ENCODE measurements at places on chromosomes 13 and 19.

DNA sequence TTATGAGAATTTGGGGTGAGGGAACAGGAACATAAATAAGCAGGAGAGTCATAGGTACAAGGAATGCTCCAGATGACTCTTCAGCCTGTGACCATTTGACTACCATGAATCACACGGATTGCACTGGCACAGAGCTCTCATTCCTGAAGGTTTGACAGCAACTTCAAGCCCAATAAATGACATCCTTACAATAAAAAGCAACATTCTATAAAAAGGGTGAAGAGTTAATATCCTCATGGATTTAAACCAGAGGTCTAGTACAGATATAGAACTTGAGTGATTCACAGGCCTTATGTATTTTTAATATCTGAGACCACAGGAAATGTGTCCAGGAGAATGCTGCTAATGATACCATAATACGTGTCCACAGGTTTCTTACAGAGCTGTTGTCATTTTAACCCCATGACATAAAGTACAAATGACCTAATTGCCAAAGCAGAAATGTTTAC is 158.1 kb downstream of the IRS2 start:
- peak; percentile 78 for DNase-seq

GRCh38 chr19:37963190-37963936 is 56.4 kb downstream of the SIPA1L3 start:
- DNase-seq, result peak; percentile 64

DNA sequence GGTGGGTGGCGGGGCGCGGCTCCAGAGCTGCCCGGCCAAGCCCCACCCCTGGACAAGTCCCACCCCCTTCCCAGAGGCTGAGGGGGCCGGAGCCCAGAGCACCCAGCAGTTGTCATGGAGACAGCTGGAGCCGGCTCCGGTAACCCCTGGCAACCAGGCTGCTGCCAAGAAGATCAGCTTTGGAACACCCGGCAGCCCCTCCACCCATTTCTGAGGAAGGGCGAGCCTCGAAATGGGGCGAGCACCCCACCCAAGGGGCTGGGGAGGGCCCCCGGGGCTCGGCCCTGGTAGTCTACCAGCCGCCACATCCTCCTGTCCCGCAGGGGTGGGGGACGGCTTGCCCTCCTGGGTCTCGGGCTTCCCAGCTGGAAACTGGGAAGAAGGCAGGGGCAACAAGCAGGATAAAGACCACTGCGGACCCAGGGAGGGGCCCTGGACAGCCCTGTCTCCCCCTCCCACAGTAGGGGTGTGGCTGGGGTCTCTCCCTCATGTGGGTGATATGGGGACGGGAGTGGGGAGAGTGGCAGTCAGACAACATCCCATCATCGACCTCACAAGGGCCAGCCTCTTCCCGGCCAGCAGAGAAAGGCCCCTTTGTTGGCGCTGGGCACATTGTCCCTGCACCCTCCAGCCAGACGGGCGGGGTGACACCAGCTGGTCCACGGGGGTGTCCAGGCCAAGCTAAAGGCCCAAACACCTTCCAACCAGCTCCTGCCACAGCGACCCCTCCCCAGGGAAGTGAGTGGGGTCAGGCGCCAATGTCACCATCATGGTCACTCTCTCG is 1.5 kb downstream of the CERS1 start:
- DNase-seq, result no peak

DNA sequence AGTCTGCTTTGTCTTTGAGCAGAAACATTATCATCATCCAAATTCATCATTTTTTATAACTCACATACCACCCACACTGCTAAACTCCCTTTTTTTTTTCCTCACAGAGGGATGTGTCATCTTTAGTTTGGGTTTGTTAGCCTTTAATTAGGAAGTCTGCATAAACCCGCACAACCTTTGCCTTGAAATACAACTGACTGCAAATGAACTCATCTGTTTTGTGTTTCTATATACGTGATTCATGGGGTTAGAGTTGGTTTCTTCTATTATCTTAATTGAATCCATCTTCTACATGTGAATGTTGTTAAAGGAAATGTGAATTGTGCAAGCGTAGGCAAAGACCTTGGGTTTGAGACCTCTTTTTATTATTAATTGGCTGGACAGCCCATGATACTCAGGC is 102.7 kb downstream of the SLAIN1 start:
- no peak for DNase-seq
